ENCODE measurements at places on chromosomes 7 and 10. TPM values are rescaled to one million over a fixed set of nuclear protein-coding genes. Genes with fewer than 3 reads are reported as not detected.

- no peak for DNase-seq
Measured at GRCh38 chr10:36534471-36535002, 590.9 kb upstream of the ANKRD30A start.

GRCh38 chr7:2165610-2166594 lies 66.8 kb downstream of the MAD1L1 start:
- DNase-seq: no peak

- no peak for DNase-seq
Measured at GRCh38 chr10:31087851-31088250, 56.2 kb upstream of the ZNF438 start.

DNA sequence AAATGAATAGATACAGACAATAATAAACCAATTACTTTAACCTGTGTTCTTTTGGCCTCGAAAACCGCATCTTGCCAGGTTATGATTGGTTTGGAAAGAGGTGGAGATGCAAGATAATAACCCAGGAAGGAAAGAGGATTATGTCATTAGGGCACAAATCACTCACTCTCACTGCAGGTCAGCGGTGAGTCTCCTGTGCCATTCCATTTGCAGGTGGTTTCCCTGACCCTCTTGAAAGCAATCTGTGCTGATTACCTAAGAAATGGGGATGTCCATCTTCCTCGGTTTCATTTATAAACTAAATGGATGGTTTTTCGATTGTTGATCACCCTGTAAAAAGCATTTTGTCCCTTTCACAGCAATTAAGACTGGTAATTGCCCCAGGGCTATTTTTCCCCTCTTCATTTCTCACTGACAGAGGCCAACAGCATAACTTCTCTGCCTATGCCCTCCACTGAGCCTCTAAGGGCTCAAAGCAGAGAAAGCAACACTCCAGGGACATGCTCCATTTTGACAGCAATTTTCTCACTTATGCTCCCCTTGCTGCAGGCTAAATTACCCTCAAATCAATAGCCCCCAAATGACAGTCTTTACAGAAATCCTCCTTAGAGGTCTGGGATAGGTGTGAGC lies 257.5 kb downstream of the IPMK start:
- DNase-seq: no peak

- no peak for DNase-seq
Measured at GRCh38 chr10:58932126-58932525, 244.3 kb upstream of the PHYHIPL start.

DNA sequence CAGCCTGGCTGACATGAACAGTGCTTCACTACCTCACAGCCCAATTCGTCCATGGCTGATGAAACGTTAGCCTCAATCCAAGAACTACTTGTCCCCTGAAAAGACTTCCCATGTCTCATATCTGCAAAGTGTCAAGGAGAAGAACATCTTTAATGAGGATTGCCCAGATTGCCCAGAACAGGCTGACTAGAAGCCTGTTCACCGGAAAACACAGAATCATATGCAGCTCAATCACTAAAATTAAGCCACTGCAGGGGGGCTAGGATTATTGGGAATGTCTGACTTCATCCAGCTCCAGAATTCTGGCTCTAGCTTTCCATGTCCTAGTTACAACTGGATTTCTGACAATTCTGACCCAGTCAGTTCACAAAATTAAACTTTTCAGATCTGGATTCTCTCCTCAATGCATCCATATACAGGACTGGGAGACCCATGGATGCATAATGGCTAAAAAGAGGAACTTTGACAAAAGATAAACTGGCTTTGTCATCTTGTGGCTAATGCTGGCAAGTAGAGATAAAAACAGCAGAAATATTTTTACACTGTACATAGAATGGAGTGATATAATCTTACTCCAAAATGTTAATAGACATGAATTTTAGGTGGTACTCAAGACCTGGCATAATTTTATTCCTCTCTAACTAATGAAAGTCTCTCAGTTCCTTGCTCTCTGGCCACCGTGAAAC lies 467.0 kb upstream of the POT1 start:
- no peak for DNase-seq

DNA sequence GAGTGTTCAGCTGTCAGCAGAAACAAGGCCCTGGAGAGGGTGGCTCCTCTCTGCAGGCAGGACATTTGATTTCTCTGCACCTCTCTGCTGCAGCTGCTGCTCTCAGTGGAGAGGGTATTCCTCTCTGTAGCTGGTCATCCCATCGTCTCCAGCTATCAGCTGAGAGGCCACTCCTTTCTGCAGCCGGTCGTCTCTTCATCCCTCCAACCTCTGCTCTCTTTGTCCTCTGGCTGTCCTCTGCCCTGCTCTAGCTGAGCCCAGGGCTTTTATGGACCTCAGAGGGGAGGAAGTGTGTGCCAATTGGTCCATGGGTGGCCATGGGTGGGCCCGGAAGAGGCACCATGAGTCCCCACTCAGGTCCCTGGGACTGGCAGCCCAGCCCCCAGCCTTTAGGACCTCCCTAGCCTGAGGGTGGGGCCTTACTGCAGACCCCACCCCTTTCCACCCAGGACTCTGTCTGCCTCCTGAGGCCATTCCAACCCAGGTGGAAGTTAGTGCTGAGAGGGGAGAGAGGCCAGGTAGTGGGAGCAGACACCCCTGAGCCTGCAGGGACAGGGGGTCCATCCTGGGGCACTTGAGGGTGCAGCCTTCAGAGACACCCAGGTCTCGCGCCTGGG lies 26.2 kb upstream of the CDCA7L start:
- no peak for DNase-seq

GRCh38 chr10:63633677-63634487 lies 112.7 kb downstream of the REEP3 start:
- DNase-seq: no peak

DNA sequence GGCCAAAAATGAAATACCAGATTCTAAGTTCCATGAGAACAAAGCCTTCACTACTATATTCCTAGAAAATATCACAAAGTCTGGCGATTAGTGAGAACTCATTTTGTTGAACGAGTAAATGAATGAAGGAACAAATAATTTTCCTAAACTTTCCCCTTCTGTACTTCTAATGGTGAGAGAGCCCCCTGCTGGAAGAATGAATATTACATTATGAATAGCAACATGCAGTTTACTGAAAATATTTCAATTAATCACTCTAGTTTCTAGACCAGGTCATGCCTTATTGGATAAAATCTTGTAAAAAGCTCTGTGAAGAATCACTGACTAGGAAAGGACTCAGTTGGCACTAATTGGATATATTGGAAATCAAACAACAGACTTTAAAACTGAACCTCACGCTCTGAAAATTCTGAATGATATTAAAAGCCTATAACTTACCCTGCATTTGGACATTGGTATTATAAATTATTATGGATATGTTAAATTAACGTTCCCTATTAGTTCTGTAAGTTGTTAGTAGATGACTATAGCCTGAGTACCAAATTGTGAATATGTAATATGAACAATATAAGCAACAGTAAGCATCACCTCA lies 32.4 kb upstream of the MTPN start:
- no peak for DNase-seq

GRCh38 chr10:126130271-126130710 lies 233.9 kb downstream of the FANK1 start:
- no peak for DNase-seq

GRCh38 chr10:71014021-71014805 lies 125.8 kb upstream of the PCBD1 start:
- no peak for DNase-seq

DNA sequence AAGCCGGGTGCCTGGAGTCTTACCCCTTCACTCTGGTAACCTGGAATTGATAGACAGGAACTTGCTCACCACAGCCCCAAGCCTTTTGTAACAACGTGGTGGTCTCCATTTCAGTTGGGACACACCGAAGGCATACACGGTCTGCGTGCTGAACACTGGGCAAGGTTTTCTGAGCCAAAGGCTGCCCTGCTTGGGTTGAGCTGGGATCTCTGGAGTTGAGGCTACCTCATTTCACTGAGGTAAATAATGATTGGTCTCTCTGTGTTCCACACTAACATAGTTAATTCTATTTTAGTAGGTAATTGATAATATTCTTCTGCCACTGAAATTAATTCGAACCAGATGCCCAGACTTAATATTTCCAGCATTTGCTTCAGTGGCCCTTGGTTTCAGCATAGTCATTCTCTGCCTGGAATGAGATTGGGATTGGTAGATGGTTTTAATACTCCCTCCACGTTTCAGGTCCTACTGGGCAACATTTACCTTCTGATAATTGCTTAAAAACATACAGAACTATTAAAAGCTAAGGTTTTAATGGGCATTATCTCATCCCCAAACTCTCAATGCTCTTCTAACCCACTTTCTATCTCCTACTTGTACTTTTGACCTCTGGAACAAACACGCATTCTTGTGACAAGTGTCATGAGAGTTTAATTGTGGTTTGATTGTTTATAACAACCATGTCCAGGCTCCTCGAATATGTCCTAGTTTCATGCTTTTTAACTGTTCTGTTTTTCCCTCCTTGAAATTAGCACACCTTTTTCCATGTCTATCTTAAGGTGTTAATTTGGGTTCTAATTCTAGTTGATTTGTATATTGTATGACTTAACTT lies 202.3 kb upstream of the KLF6 start:
- no peak for DNase-seq

DNA sequence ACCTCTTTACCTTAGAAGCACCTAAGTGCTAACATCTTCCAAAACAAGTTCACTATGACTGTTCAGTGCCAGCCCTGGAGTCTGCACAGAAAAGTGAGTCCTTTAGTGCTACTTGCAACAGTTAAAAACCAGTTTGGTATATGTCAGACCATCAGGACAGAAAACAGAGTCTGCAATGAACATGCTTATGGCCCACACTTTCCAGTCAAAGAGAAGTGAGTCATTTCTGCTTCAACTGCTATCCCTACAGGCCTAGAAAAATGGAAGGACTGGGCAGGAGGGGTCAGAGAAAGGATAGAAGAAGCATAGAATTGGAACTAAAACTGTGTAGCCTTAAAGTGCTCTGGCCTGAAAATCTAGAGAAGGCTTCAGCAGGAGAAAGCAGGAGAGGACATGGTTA lies 108.0 kb downstream of the PDE1C start:
- no peak for DNase-seq

- DNase-seq: no peak
Measured at GRCh38 chr10:103896225-103896624, 21.8 kb downstream of the STN1 start.

DNA sequence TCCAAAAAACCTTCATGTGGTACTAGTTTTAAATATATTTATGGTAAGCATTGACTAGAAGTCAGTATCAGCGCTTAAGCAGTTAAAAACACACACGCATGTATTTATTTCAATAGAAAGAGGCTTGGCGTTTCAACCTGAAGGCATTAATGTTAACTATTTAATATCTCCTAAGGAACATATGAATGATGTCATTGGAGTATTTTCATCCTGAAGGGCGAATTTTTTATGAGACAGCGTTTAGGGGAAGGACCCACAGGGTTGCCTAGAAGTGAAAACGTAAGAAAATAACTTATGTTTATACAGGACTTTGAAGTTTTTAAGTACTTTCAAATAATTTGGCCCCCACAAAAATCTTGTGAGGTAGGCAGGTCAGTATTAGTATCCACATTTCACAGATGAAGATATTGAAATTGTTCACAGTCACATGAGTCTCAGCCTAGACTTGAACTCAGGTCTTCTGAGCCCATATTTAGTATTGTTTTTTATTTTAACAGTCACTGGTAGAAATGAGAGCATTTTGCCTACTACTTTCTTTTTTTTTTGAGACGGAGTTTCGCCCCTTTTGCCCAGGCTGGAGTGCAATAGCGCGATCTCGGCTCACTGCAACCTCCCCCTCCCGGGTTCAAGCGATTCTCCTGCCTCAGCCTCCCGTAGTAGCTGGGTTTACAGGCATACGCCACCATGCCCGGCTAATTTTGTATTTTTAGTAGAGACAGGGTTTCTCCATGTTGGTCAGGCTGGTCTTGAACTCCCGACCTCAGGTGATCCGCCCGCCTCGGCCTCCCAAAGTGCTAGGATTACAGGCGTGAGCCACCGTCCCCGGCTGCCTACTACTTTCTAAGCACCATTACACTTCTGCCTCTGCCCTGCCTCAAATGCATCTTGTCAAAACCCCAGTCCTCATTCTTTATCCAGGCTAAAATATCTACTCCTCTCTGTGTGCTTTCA lies 1.8 kb downstream of the SLK start:
- no peak for DNase-seq

DNA sequence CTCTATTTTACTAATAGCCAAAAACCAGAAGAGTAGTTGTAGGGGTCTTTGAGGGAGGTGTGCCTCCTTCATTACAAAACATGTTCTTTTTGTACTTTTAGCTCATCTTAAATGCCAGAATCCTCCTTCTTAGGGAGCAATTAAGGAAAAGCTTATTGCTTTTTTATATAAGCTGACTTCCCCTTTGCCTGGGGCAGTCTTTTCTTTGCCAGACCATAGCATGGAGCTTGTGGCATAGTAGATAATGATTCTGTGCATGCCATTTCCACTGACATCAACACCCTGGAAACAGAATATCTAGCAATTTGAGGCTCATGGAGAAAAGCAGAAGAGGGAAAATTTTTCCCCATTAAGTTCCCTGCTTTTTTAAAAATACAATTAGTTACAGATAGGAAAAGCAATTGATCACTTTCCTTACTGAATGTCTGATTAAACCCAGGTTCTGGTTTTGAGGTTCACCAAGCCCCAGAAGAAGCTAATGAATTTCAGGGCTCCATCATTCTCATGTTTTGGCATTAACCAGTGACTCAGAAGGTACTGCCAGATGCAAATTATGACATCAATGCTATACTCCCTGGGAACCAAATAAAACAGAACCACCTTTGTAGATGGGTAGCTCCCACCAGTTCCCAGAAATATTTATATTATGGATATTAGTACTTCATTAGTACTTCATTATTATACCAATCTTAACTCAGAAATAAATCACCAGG lies 410.6 kb downstream of the KCNMA1 start:
- no peak for DNase-seq

GRCh38 chr7:131338173-131338572 lies 10.5 kb downstream of the MKLN1 start:
- DNase-seq: no peak

DNA sequence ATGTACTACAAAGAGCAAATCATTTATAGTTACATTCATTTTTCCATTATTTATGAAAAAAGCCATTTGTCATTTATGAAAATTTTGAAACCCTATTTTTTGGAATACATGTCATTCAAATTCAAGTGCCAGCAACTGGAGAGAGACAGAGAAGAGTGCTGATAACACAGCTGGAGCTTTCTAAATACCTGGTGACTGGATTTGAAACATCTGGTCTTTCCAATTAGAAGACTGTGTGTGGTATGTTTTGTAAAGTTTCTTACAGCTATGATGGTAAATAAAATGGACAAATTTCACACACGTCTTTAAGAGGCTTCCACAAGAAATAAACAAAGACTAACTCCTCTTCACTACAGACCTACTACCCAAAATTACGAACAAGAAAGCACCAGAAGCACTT lies 56.8 kb downstream of the CHCHD3 start:
- no peak for DNase-seq

The SMC3 gene
- 50.7 TPM for total RNA-seq

The IDI2 gene
- total RNA-seq: not detected

The GPR141 gene
- total RNA-seq: 3.1 TPM

The SNX13 gene
- 114 TPM for total RNA-seq
